ENCODE measurements at places on chromosomes 4 and X. TPM values are rescaled to one million over a fixed set of nuclear protein-coding genes. Genes with fewer than 3 reads are reported as not detected.

TRAPPC11 gene
- total RNA-seq, result 35.6 TPM

TREX2 gene
- 1.2 TPM for total RNA-seq

SSX4B gene
- not detected for total RNA-seq

NAP1L3 gene
- total RNA-seq, result 2.1 TPM

XAGE1B gene
- total RNA-seq, result not detected

WNK3 gene
- total RNA-seq, result 2.0 TPM

LGI2 gene
- total RNA-seq, result 13.7 TPM

NELFA gene
- total RNA-seq, result 23.7 TPM

- no peaks in the 10 kb centered on the region for H3K27me3 ChIP-seq
- H3K4me3 ChIP-seq, result no peak overlapping the region
- no peak for DNase-seq
- no peaks in the 10 kb centered on the region for H3K4me1 ChIP-seq
- H3K36me3 ChIP-seq, result no peaks in the 10 kb centered on the region
- H3K27ac ChIP-seq, result no peak overlapping the region
Observed at GRCh38 chrX:107562482-107562881, 65.8 kb upstream of the PRPS1 start.

DNA sequence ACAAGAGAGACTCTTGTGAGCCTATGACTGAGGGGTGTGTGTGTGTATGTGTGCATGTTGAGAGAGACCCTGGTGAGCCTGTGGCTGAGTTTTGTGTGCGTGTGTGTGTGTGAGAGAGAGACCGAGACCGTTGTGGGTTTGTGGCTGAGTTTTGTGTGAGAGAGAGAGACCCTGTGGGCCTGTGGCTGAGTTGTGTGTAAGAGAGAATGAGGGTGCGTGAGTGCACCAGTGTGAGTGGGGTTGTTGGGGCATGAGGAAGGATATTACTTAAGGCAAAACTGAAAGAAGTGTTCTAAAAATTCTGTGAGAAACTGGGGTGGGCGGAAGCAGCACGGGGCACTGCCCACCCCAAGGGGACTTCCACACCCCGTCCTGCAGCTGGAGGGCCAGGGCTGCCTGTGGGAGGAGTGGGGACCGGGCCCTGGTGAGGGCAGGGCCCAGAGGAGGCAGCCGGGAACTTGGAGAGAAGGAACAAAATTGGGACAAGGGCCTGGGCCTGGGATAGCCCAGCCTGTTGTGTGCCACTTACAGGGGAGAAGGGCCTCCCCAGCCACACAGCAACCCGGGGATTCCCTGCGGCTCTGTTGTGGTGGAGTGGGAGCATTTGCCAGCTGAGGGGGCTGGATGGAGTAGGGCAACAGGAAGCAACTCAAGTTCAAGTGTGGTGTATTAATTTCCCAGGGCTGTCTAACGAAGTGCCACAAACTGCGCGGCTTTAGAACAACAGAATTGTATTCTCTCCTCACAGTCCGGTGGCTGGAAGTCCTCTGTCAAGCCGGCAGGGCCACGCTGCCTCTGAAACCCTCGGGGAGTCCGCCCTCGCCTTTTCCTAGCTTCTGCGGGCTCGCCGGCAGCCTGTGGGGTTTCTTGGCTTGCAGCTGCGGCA lies 22.1 kb downstream of the TMEM131L start:
- H3K4me1 ChIP-seq, result peaks cover 70% of the 10 kb centered on the region
- DNase-seq, result peak; percentile 92
- no peaks in the 10 kb centered on the region for H3K36me3 ChIP-seq
- H3K27ac ChIP-seq, result peak overlapping the region; percentile 68
- H3K4me3 ChIP-seq, result peak overlapping the region; percentile 31

GRCh38 chr4:98283219-98284189 lies 22.3 kb downstream of the RAP1GDS1 start:
- DNase-seq, result no peak
- H3K27ac ChIP-seq, result no peak overlapping the region
- no peaks in the 10 kb centered on the region for H3K36me3 ChIP-seq
- H3K4me3 ChIP-seq, result no peak overlapping the region
- H3K4me1 ChIP-seq, result peaks cover 15% of the 10 kb centered on the region

DNA sequence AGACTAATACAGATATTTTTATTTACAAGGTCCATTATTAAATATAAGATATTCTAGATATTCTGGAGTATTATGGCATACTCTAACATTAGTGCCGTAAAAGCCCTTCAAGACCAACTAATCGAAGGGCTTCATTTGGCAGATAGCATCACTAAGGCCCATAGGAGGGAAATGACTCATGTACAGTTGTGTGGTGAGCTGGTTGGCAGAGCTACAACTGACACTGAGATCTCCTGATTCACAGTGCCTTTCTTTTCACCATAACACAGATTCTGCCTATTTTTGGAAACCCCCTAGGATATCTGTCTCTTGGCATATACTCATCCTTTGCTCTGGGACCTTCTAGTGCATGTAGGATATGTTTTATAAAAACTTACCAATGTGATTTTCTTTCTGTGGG lies 201.7 kb upstream of the AFF2 start:
- H3K27ac ChIP-seq, result no peak overlapping the region
- no peak overlapping the region for H3K4me3 ChIP-seq
- no peaks in the 10 kb centered on the region for H3K4me1 ChIP-seq
- H3K36me3 ChIP-seq, result no peaks in the 10 kb centered on the region
- no peak for DNase-seq

- H3K27me3 ChIP-seq, result no peaks in the 10 kb centered on the region
- peaks cover 22% of the 10 kb centered on the region for H3K36me3 ChIP-seq
- H3K4me3 ChIP-seq, result no peak overlapping the region
- H3K27ac ChIP-seq, result peak overlapping the region; percentile 83
- peak; percentile 93 for DNase-seq
Observed at GRCh38 chr4:8391972-8392371, 48.6 kb downstream of the ACOX3 start.

- no peak overlapping the region for H3K27ac ChIP-seq
- H3K4me3 ChIP-seq, result no peak overlapping the region
- DNase-seq, result no peak
- H3K4me1 ChIP-seq, result no peaks in the 10 kb centered on the region
- no peaks in the 10 kb centered on the region for H3K36me3 ChIP-seq
Observed at GRCh38 chr4:119810001-119810400, 181.4 kb upstream of the PDE5A start.

Measured in esophagus muscularis mucosa (tissue), 4 donors.